Stomach (tissue), 19 donors: ENCODE measurements at places on chromosomes 6 and 20.

GRCh38 chr20:38299963-38300362 lies 4.0 kb upstream of the BPI start:
- H3K27ac ChIP-seq: no peak overlapping the region
- no peak overlapping the region for H3K4me3 ChIP-seq
- H3K36me3 ChIP-seq: no peaks in the 10 kb centered on the region
- H3K27me3 ChIP-seq: no peaks in the 10 kb centered on the region
- H3K4me1 ChIP-seq: peaks cover 19% of the 10 kb centered on the region

GRCh38 chr6:143187238-143187923 lies 126.7 kb downstream of the AIG1 start:
- no peak overlapping the region for H3K27ac ChIP-seq
- no peaks in the 10 kb centered on the region for H3K27me3 ChIP-seq
- no peaks in the 10 kb centered on the region for H3K36me3 ChIP-seq
- peak; percentile 65 for DNase-seq
- no peaks in the 10 kb centered on the region for H3K4me1 ChIP-seq

GRCh38 chr20:10059006-10059405 lies 24.2 kb downstream of the ANKEF1 start:
- no peak for DNase-seq
- H3K4me1 ChIP-seq: no peaks in the 10 kb centered on the region
- peaks cover 30% of the 10 kb centered on the region for H3K36me3 ChIP-seq
- H3K27ac ChIP-seq: no peak overlapping the region
- peaks cover 4% of the 10 kb centered on the region for H3K27me3 ChIP-seq

DNA sequence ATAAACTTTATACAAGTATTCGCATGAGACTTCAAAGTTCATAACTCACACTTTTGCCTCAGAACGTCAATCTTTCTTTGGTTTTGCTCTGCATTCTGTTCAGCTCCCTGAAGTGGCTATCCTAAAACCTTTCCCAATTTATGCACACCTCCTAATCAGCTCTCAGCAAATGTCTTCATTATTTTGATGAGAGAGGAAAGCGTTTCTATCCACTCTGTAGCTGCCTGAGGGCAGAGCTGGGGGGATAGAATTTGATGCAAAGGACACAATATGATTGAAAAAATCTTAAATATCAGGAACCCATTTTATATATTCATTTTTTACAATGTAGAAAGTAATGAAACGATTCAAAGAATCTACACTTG lies 66.8 kb downstream of the MOXD1 start:
- no peak overlapping the region for H3K4me3 ChIP-seq
- no peaks in the 10 kb centered on the region for H3K27me3 ChIP-seq
- H3K27ac ChIP-seq: no peak overlapping the region
- H3K36me3 ChIP-seq: no peaks in the 10 kb centered on the region
- no peak for DNase-seq
- H3K4me1 ChIP-seq: peaks cover 13% of the 10 kb centered on the region

GRCh38 chr6:92329208-92329847 lies 1090.0 kb downstream of the EPHA7 start:
- no peak overlapping the region for H3K27ac ChIP-seq
- H3K36me3 ChIP-seq: no peaks in the 10 kb centered on the region
- H3K4me1 ChIP-seq: no peaks in the 10 kb centered on the region
- H3K4me3 ChIP-seq: no peak overlapping the region

DNA sequence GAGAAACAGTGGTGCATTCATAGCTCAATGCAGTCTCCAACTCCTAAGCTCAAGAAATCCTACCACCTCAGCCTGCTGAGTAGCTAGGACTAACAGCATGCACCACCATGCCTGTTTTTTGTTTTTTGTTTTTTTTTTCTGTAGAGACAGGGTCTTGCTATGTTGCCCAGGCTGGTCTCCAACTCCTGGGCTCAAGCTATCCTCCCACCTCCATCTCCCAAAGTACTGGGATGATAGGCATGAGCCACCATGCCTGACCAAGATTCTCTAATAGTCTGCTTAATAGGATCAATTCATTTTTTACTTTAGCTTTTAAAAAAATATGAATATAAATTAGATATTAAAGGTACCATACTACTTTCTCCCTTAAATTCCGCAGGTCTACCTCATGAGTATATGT lies 152.3 kb upstream of the BEND3 start:
- no peak overlapping the region for H3K4me3 ChIP-seq
- no peaks in the 10 kb centered on the region for H3K27me3 ChIP-seq
- no peaks in the 10 kb centered on the region for H3K4me1 ChIP-seq
- H3K36me3 ChIP-seq: no peaks in the 10 kb centered on the region

DNA sequence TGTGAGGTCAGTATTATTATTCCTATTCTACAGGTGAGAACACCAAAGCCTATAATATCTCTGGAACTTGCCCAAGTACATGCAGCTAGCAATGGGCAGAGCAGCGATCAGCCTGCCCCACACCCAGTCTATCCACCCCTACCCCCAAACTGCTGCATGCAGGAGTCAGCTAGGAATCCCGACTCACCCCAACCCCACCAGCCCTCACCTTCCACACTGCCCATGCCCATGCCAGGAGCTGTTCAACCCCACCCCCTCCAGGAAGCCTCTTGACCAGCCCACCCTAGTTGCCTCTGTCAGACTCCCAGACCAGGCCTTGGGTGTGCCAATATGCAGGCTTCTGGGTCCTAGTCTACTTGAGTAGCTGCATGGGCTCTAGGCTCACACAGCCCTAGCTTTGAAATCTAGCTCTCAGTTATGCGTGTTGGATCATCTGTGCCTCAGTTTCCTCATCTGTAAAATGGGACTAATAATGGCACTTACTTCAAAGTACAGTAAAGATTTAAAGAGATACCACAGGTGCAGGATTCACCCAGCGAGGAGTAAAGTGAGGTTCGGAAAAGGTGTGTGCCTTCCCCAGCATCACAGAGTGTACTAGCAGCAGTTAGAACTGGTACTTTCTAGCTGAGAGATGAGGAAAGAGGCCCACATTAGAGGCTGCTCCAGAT lies 173.2 kb downstream of the VEGFA start:
- DNase-seq: no peak
- H3K27me3 ChIP-seq: no peaks in the 10 kb centered on the region
- H3K4me3 ChIP-seq: no peak overlapping the region
- H3K27ac ChIP-seq: no peak overlapping the region

GRCh38 chr20:42373049-42373448 lies 754.9 kb upstream of the CHD6 start:
- H3K4me1 ChIP-seq: no peaks in the 10 kb centered on the region
- no peak overlapping the region for H3K27ac ChIP-seq
- DNase-seq: no peak

GRCh38 chr6:21332660-21333059 lies 260.9 kb upstream of the SOX4 start:
- H3K36me3 ChIP-seq: no peaks in the 10 kb centered on the region
- no peak overlapping the region for H3K4me3 ChIP-seq
- no peak for DNase-seq
- no peaks in the 10 kb centered on the region for H3K4me1 ChIP-seq
- no peaks in the 10 kb centered on the region for H3K27me3 ChIP-seq
- no peak overlapping the region for H3K27ac ChIP-seq

- no peaks in the 10 kb centered on the region for H3K36me3 ChIP-seq
- H3K27ac ChIP-seq: peak overlapping the region; percentile 19
- no peak overlapping the region for H3K4me3 ChIP-seq
- H3K4me1 ChIP-seq: peaks cover 8% of the 10 kb centered on the region
- no peak for DNase-seq
- no peaks in the 10 kb centered on the region for H3K27me3 ChIP-seq
Measured at GRCh38 chr6:45531999-45532595, 154.4 kb upstream of the SUPT3H start.

DNA sequence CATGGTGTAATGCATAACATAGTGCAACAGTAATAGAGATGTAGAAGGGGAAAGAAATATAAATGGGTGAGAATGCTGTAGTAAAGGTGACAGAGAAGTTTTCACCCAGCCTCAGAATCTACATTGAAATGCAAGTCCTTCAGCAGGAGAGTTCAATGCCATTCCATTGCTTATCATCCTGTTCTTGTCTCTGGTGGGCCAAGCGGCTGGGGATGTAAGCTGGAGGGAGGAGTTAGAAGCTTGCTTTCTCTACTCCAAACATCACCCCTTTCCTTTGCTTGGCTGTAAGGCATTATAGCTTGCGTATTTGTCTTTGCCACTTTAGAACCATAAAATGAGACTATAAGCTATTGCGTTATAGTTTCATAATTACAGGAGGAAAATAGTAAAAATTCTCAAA lies 2.2 kb upstream of the FUT9 start:
- H3K36me3 ChIP-seq: no peaks in the 10 kb centered on the region
- H3K4me1 ChIP-seq: peaks cover 3% of the 10 kb centered on the region
- DNase-seq: no peak
- H3K27me3 ChIP-seq: no peaks in the 10 kb centered on the region

GRCh38 chr6:134921721-134922261 lies 28.1 kb downstream of the ALDH8A1 start:
- no peaks in the 10 kb centered on the region for H3K27me3 ChIP-seq
- H3K4me3 ChIP-seq: no peak overlapping the region
- H3K4me1 ChIP-seq: no peaks in the 10 kb centered on the region
- DNase-seq: no peak

- peaks cover 56% of the 10 kb centered on the region for H3K4me1 ChIP-seq
- H3K27me3 ChIP-seq: no peaks in the 10 kb centered on the region
Measured at GRCh38 chr6:30837870-30838269, 46.4 kb upstream of the DDR1 start.

- no peaks in the 10 kb centered on the region for H3K36me3 ChIP-seq
- H3K4me3 ChIP-seq: no peak overlapping the region
- DNase-seq: no peak
- H3K4me1 ChIP-seq: peaks cover 17% of the 10 kb centered on the region
Measured at GRCh38 chr6:90178384-90178855, 118.2 kb downstream of the BACH2 start.

GRCh38 chr6:56514395-56514794 lies 128.3 kb downstream of the DST start:
- H3K27me3 ChIP-seq: no peaks in the 10 kb centered on the region
- no peak for DNase-seq
- peaks cover 42% of the 10 kb centered on the region for H3K36me3 ChIP-seq
- no peak overlapping the region for H3K27ac ChIP-seq
- H3K4me3 ChIP-seq: no peak overlapping the region
- H3K4me1 ChIP-seq: peaks cover 51% of the 10 kb centered on the region

DNA sequence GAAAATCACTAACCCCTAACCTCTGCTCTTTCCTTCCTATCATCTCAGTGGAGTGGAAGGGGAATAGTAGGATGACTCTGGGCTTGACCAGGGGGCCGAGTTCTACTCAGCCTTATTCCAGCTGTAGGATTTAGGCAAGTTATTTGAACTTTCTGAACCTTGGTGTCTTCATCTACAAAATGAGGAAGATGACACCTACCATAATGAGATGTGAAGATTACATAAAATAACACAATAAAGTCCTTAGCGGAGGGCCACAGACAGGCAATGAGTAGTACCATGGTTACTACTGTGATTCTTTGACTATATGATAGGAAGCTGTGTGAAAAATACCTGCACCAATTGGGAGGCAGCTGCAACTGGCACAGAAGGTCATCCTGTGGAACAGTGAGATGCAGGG lies 53.6 kb upstream of the PIM1 start:
- H3K27me3 ChIP-seq: no peaks in the 10 kb centered on the region
- no peak for DNase-seq
- H3K27ac ChIP-seq: no peak overlapping the region
- H3K4me3 ChIP-seq: no peak overlapping the region

DNA sequence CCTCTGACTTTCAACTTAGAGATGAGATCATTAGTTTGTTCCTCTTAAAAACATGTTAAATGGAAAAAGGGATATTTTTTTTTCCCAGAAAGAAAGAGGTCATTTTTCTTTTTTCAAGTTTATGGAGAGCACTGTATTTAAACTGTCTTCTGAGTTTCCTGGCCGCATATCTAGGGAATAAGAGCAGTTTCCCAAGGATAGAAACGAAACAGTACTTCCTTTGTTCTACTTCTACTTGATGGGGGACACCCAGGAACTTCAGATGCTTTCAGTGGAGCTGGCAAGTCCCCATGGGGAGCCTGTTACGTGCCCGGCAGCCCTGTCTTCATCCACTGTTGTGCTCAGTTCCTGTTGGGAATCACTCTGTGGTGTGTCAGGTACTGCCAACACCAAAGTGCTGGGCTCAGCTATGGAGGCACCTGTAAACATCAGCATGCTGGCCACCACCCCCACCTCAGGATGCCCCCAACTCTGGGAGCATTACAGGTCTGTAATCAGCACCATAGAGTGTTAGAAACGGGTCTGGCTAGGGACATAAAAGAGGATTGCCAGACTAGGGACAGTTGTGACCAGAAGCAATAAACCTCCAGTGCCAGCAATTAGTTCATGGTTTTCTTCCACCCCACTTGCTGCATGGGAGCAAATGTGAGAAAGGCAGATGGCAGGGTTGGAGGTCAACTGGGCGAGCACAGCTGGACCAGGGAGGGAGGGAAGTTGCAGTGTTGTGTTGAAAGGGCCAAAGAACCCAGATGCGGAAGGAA lies 221.7 kb upstream of the ECI2 start:
- H3K4me3 ChIP-seq: no peak overlapping the region
- peaks cover 21% of the 10 kb centered on the region for H3K4me1 ChIP-seq
- H3K36me3 ChIP-seq: no peaks in the 10 kb centered on the region
- DNase-seq: no peak
- no peak overlapping the region for H3K27ac ChIP-seq

DNA sequence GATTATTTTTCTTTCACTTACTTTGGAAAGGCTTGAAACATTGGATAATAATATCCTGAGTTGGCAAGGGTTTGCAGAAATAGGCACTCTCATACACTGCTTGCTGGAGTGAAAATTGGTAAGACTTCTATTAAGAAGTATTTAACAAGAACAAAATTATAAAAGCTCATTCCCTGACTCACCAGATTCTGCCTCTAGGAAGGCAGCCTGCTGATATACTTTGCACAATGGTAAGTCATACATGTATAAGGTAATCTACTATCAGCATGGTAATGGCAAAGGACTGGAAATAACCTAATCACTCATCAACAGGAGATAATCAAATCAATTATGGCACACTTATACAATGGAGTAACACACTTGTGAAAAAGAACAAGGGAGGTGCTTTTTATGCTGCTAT lies 85.8 kb downstream of the PLCG1 start:
- no peaks in the 10 kb centered on the region for H3K27me3 ChIP-seq
- H3K4me1 ChIP-seq: peaks cover 3% of the 10 kb centered on the region
- peak overlapping the region; percentile 35 for H3K27ac ChIP-seq
- no peak overlapping the region for H3K4me3 ChIP-seq
- no peak for DNase-seq

DNA sequence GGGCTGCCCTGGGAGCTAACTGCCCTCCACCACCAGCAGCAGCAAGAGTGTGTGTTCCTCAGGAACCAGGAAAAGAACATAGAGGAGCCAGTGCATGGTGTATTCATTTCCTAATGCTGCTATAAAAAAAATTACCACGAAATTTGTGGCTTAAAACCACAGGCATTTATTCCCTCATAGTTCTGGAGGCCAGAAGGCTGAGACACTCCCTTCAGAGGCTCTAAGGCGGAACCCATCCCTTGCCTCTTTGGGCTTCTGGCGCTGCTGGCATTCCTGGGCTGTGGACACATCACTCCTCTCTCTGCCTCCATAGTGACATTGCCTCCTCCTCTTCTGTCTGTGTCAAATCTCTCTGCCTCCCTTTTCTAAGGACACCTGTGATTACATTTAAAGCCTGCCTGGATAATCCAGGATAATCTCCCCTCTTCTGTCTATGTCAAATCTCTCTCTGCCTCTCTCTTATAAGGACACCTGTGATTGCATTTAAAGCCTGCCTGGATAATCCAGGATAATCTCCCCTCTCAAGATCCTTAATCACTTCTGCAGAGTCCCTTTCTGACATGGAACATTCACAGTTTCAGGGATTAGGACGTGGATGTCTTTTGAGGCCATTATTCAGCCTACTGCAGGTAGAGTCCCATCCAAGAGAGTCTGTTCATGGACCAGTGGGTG lies 54.7 kb downstream of the NDUFAF5 start:
- no peak for DNase-seq
- H3K27ac ChIP-seq: no peak overlapping the region
- peaks cover 15% of the 10 kb centered on the region for H3K27me3 ChIP-seq
- H3K4me3 ChIP-seq: no peak overlapping the region
- no peaks in the 10 kb centered on the region for H3K36me3 ChIP-seq
